Cortex of kidney (tissue), 1 donor: ENCODE measurements at places on chromosomes 6 and 20.

- no peak for DNase-seq
Observed at GRCh38 chr6:109979033-109979921, 1.2 kb downstream of the GPR6 start.

DNA sequence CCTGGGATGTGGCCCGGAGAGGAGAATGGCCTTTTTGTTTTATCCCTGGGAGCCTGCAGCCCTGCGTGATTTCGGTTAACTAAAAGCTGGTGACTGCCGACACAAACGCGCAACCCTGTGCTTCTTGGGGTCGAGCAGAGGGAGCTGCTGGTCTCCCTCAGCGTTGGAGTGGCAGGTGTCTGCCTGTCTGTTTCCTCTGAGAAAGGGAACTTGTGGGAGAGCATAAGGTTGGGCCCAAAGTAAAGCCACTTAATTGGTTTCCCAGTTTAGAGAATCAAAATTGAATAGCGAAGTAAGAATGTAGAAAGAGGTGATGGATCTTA is 500 bp downstream of the LTV1 start:
- no peak for DNase-seq

GRCh38 chr20:8589956-8590355 is 457.9 kb downstream of the PLCB1 start:
- no peak for DNase-seq

- DNase-seq: no peak
Observed at GRCh38 chr6:135876058-135876457, 24.6 kb downstream of the PDE7B start.

- DNase-seq: no peak
Observed at GRCh38 chr20:63442100-63442493, 30.4 kb downstream of the KCNQ2 start.

DNA sequence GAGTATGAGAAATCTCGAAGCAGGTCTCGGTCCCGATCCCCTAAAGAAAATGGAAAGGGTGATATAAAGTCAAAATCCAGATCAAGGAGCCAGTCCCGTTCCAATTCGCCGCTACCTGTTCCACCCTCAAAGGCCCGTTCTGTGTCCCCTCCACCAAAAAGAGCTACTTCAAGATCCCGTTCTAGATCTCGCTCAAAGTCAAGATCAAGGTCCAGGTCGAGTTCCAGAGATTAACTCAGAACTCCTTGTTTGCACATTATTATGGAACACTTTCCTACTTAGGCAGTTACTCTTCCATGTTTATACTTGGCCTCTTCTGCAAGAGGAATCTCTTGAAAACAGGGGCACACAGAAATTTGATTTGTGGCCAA is 3.1 kb downstream of the SRSF6 start:
- no peak for DNase-seq

GRCh38 chr20:62734326-62734725 is 25.7 kb downstream of the NTSR1 start:
- DNase-seq: no peak

GRCh38 chr6:14863902-14864850 is 381.7 kb upstream of the JARID2 start:
- no peak for DNase-seq

DNA sequence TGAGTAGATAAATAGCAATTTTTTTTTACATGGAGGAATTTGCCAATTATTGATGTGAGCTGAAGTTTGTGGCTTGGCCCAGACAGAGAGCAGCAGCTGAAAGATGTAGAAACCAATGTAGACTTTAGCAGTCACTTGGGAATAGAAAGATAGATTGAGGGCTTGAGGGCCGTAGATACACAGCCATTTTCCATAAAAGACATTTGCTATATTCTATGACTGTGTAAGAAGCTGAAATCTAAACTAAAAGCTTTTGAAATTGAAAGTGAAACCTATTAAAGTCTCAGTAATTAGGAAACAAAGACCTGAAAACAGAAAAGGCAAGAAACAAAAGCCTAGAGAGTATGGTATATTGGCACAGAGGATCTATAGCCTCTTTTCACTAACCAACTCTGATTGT is 332.7 kb downstream of the CENPW start:
- DNase-seq: no peak

- no peak for DNase-seq
Observed at GRCh38 chr6:74534465-74535211, 671.2 kb downstream of the COL12A1 start.

GRCh38 chr6:150230832-150231524 is 88.1 kb downstream of the PPP1R14C start:
- no peak for DNase-seq

GRCh38 chr6:21384216-21384615 is 209.3 kb upstream of the SOX4 start:
- no peak for DNase-seq

GRCh38 chr6:169635345-169635744 is 66.5 kb downstream of the WDR27 start:
- no peak for DNase-seq

GRCh38 chr6:53608396-53608795 is 57.2 kb downstream of the KLHL31 start:
- DNase-seq: no peak

GRCh38 chr6:36730424-36731380 is 33.1 kb downstream of the RAB44 start:
- no peak for DNase-seq
